Germinal center (tissue), 1 donor: ENCODE measurements at places on chromosomes 6 and 20.
A peak's percentile ranks its signal among the peaks of the same experiment; 100 is the strongest.

GRCh38 chr6:73231986-73232391, 6.7 kb upstream of the KHDC1L start:
- no peak for DNase-seq

- no peak for DNase-seq
These were observed 76.1 kb downstream of the PAX1 start for GRCh38 chr20:21781446-21782075.

DNA sequence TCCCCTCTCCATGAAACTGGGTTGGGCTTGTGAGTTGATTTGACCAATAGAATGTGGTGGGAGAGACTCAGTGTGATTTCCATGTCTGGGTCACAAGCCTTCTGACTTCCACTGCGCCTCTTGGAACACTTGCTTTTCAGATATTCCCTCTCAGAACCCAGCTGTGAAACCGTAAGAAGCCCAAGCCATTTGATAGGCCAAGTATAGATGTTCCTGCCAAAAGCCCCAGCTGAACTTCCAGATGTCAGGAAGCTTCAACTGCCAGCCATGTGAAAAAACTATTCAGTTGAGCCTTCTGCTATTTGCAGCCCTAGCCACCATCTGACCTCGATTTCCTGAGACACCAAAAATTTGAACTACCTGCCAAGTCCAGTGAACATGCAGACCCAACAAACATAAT, 387.8 kb upstream of the GJE1 start:
- DNase-seq = no peak

DNA sequence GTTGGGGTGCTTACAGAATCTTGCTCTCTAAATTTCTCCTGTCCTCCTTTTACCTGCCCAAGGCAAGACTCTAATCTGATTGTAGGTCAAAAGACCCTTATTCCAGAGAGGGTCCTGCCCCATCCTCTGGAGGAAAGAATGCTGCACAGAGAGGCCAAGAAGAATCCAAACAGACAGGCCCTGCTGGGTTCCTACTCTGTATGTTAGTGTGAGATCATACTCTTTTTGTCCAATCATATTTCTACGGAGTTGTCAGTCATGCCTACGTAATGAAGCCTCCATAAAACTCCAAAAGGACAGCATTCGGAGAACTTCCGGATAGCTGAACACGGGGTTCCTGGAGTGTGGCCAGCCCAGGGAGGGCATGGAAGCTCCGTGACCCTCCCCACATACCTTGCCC, 50.5 kb downstream of the VEGFA start:
- DNase-seq = no peak

DNA sequence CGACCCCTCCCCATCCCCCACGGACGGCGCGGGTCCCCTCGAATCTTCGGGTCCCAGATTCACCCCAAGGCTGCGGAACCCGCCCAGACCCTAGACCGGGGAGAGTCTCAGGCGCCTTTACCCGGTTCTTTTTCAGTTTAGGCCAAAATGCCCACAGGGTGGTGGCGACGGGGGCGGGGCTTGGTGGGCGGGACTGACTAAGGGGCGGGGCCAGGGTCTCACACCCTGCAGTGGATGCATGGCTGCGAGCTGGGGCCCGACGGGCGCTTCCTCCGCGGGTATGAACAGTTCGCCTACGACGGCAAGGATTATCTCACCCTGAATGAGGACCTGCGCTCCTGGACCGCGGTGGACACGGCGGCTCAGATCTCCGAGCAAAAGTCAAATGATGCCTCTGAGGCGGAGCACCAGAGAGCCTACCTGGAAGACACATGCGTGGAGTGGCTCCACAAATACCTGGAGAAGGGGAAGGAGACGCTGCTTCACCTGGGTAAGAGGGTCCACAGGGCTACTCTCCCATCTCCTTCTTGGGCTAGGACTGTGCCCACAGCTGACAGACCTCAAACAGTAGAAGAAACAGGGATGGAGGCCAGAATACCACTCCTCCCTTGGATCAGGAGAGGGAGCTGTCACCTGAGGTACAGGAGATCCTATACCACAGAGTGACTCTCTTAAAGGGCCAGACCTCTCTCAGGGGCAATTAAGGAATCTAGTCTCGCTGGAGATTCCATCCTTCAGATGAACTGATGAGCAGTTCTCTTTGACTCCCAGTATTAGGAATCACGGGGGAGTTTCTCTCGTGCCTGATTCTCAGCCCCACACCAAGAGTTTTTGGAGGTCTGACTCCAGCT, 942 bp downstream of the HLA-E start:
- peak; percentile 85 for DNase-seq

GRCh38 chr6:135382182-135382628, 115.3 kb downstream of the AHI1 start:
- no peak for DNase-seq

DNA sequence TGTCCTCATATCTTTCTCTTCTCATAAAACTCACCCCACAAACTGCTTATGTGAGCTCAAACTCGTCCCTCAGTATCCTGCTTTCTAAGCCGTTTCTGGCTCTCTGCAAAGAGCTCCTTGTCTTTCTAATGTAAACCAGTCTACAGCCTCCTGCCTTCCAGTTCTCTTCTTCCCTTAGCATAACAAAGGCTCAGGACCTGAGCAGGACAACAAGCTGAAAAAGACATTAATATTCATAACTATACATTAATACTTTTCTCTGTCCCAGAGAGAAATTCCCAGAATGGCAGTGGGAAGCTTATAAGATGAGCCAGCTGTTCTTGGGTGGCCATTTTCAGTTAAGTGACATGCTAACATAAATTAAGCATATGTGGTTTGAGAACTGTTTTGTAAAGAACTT, 207.0 kb upstream of the TCF21 start:
- DNase-seq = no peak

DNA sequence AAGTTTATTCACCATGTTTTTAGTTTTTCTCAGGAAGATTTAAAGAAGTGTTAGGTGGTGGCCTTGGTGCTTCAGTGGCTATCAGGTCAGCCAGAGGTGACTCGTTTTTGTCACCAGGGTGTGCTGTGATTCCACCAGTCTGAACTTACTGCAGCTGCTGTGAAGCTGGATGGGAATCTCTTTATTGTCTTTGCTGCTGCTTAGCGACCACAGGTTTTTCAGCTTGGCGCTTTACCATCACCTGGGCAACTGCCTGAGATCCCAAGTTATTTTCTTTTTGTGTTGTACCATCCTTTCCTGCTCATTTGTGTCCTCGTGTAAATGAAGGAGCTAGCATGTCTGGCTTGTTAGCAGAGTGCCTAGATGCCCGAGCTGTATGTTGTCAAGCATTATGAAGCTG, 146.9 kb downstream of the MACROD2 start:
- no peak for DNase-seq

DNA sequence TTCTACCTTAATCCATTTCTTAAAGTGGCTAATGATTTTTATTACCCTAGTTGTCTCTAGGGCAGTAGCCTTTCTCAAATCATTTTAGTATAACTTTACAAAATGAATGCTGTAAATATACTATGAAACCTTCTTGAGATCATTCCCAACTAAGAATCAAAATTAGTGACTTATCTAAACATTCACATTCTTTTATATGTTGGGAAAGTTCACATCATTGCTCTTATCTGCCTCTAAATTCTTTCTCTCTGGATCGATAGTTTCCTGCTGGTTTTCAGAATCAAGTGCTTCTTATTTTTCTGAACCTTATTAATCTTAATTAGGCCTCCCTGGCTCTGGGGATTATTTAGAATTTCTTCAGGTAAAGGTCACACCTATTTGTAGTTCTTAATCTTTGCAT, 126.8 kb downstream of the BCKDHB start:
- no peak for DNase-seq

- DNase-seq = no peak
These were observed 17.2 kb upstream of the MAP3K4 start for GRCh38 chr6:160974304-160974771.
